ENCODE measurements at places on chromosomes 11 and 22.

DNA sequence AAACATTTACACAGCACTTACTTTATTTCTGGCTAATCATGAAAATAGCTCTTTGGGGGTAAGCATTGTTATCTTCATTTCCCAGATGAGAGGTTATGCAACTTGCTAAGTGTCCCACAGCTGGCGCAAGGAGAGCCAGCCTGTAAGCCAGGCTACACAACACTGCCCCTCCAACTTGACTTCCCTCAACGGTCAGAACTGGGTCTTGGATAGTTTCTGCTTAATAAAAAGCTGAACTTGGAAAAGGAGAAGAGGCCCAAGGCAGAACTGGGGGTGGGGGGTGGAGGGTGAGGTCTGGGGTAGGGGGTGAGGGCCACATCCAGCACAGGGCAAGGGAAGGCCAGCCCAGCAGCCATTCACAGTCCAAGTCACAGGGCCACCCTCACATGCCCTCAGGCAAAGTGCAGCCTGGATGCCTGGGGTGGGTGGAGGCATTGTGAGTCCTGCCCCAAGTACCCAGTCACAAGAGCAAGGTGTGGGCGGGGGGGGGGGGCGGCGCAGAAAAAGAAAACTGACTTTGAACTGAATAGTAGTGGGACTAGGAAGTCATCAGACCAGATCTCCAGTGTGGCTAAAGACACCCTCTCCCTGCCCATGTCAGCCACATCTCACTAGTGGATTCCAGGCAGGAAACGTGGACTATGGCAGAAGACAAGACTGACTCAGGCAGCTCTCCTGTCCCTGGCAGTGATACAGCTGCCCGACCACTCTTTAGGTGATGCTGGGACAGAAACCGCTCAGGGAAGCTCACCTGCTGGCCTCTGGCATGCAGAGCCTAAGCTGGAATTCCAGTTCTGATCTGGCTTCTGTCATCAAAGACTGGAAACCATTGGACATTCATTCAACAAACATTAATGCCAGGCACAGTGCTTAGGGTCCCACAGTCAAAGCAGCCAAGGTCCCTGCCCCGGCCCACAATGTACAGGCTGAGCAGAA is 52.4 kb downstream of the PACSIN2 start:
- no peak for DNase-seq

GRCh38 chr11:25317216-25317615 is 820.4 kb downstream of the LUZP2 start:
- no peak for DNase-seq

DNA sequence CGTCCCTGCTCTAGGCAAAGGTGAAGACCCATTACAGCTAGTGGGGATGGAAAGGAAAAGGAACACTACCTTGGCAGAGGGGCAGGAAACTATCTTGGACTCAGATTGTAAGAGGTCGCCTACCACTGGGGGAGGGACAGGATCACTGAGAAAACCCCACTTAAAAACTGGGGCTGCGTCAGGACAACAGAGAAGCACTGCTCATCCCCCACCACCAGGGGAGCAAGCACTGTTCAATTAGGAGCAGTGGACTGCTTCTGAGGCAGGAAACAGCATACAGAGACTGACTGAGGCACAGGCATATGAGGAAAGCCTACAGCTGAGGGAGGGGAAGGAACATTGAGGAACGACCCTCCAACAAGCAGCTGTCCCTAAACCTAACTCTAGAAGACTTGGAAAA is 20.8 kb upstream of the DLAT start:
- no peak for DNase-seq

- no peak for DNase-seq
These were observed 98.1 kb downstream of the SIK3 start for GRCh38 chr11:117000014-117000737.

DNA sequence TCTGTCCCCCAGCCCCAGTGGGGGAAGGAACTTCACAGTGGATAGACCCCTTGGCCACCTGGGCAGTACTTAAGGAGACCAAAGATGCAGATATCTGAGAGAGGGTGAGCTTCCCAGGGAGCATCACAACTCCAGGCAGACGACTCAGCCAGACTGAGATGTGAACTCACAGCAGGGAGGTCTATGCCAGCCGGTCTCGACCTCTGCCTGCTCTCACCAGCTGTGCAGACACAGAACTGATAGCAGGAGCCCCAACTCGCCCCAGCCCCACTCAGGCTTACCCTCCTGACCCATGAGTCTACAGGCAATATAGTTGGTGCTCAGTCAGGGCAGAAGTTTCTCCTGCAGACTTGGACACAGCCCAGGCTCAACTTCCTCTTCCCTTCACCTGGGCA is 29.7 kb upstream of the ACCSL start:
- no peak for DNase-seq

GRCh38 chr11:31243706-31244105 is 125.8 kb downstream of the DCDC1 start:
- no peak for DNase-seq

DNA sequence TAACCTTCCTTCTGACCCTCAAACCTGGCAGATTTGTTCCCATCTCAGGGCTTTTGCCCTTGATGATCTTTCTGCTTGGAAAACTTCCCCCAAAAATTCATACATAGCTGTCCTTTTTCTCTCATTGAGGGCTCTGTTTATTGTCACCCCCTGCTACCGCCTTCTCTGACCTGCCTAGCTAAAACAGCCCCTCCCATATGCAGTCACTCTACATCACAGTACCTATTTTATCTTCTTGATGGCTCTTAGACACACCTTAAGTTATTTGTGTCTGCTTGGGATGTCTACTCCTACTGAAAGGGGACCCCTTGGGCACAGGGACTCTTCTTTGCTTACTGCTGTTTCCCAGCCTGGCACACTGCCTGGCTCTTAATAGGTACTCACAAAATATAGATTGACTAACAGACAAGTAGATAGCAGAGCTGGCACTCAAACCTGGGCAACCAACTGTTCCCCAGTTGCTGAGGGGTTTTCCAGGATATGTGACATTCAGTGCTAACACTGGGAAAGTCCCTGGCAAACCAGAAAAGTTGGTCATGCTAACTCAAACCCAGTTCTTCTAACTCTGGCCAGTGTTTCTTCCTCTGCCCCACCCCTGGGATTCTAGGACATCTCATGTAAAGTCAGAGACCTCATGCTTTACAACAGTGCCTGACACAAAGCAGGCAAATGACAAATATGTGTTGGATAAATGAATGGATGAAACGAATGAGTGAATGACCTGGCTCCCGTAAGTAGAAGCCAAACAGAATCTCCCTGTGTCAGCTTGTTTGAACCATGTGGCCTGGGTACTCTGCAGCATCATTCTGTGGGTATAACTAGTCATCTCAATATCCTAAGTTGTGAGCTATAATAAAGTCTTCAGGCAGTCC is 19.8 kb upstream of the FJX1 start:
- DNase-seq, result no peak

- no peak for DNase-seq
These were observed 20.2 kb downstream of the C22orf31 start for GRCh38 chr22:29041408-29041807.

DNA sequence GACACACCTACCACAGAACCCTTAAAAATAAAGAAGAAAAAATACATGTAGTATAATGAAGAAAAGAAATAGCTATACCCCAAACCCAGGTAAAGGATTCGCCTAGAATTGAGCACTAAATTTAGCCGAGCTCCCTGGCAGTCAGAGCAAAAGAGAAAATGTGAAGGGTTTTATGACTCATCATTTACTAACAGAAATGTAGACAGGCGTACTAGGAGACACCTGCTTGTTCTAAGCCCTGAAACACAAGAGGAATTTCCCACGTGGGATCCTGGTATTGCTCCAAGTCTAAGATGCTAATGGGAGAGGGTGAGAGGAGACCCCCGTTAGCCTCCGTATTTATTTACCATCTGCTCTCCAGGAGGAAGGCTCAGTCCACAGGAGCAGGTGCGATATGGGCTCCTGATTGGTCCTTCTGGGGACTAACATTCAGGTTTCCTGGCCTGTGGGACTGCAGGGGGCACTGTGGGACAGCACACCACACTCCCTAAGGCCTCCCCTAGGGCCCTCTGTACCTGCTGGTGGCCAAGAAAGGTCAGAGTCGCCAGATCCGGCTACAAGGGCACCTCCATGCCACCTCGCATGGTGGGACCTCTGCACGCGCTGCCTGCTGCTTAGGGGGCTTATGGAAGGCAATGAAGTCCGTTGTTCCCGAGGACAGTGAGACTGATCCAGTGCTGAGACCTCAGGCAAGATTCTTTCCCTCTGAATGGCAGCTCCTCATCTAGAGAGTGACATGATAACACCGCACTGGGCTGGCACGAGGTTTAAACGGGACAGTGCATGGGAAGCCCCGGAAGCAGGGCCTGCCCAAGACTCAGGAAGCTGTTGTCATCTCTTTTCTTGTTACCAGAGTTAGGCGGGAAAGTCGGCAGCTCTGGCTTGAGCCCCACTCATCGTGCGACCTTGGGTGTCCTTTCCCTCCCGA is 25.8 kb downstream of the KCNC1 start:
- DNase-seq, result no peak

DNA sequence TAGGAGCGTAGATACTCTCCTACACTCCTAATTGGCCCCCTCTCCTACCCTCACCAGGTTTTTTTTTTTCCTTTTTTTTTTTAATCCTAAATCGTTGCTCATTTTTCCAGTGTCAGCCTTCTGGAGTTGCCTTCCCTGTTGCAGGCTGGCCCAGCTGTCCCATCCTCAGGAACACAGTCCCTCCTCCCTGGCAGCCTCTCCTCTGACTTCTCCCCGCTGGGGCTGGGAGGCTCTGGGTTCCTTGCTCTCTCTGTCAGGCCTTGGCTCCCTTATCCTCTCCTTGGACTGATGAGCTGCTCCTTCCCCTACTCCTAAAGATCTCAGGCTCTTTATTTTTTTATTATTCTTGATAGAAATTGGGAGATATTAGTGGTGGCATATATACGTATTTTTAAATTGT is 62.2 kb downstream of the PKNOX2 start:
- no peak for DNase-seq

DNA sequence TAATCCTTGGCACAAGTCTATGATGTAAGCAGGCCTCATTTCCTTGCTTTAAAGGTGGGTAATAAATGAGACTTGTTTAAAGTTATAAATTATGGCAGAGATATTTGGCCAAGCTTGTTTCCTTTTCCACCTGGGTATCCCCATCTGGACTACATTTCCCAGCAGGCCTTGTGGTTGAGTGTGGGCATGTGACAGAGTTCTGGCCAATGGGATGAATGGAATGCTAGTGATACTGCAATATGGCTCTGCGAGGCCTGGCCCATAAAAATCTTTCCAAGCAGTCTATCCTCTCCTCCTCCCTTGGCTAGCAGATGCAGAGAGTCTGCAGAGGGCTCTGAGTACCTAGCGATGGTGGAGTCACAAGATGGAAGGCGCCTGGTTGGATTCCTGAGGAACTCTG is 102.5 kb downstream of the TIMP3 start:
- peak; percentile 42 for DNase-seq

DNA sequence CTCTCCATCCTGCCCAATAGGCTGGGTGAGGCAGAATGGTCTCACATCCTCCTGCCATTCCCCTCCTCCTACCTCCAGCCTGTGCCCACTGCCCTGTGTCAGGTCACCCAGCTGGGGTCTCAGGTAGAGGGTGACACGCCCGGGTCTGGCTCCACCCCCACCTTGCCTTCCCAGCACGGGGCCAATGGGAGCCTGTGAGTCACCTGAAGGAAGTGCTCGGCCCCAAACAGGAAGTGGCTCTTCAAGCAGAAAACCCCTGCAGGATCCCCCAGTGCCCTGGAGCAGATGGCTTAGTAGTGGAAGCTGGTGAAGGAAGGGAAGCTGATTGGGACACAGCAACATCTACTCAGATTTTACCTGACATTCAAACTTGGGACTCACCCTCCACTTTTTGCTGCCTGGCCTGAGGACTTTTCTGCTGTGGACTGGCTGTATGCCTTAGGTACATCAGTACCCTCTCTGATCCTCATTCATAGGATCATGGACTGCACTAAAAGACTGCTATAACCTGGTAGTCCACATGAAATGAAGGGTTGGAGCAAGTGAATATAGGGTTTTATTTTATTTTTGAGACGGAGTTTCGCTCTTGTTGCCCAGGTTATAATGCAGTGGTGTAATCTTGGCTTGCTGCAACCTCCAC is 33.4 kb downstream of the GDPD5 start:
- DNase-seq, result no peak
